NCI-H1092 (cell line): ENCODE measurements at places on chromosomes 6 and 20.

DNA sequence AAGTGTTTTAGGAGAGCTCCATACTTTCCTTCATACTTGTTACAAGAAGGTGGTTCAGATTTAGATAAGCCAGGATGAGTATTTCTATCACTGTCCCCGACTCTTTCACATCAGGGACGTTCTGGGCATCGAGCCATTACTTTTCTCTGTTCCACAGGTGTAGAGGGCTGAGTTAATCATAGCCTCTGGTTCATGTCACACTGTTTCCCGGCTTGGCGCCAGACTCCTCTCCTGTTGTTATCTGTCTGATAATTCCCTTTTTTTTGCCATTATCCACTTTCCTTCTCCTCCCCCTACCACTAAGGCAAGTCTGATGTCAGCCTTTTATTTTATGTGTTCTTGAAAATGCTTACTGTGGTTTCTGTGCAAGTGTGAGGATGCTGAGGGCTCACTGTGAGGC lies 593.4 kb downstream of the UTRN start:
- DNase-seq, result peak; percentile 3

- no peak for DNase-seq
These were observed 38.2 kb downstream of the NFYA start for GRCh38 chr6:41111017-41111416.

DNA sequence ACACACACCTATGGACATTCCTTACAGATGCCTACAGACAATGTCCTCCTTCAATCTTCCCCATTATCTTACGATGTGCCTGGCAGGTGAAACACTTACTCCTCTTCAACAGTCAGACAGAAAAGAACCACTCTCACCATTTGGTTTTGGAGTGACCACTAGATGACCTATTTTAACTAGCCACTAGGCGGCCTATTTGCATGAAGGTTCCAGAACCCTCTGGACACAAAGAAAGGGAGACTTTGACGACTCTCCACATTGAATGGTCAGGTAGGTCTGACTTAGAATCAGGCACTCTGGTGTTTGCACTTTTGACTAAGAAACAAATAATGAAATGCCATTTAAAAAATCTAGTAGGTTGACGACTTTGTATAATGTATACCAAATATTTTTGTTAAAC lies 42.0 kb downstream of the PNLDC1 start:
- no peak for DNase-seq

- peak; percentile 67 for DNase-seq
These were observed 454.3 kb downstream of the BTBD3 start for GRCh38 chr20:12371990-12372389.

DNA sequence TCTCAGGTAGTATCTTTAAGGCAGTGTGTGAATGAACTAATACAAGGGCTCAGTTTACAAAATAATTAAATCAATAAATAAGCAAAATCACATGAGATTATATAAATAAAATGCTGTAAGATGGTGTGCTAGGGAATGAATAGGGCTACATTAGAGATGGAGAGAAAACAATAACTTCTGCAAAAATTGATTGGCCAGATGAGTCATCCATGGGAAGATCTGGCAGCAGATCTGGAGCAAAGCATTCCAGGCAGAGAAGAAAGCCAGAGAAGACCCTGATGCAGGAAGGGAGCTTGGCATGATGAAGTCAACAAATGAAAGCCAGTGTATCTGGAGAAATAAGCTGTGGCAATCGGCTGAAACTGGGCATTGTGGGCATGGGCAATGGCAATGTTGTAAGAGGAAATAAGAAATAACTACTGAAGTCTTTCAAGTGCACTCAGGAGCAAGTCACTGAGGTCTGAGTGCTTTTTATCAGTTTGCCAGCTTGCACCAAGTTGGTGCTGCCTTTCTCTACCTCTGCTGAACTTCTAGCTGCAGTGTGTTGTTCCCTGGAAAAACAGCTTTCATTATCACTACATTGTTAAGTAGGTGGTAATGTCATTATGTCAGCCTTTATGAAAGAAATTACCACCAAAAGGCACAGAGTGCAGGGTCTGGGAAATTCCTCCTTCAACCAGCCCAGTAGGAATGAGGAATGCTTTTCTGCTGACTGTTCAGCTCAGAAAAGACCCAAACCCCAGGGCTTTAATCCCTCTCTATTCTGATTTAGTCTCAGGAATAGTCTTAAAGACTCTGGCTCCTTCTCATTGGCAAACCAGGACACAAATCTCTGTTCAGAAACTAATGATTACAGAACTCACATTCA lies 231.6 kb downstream of the HTR1B start:
- no peak for DNase-seq

DNA sequence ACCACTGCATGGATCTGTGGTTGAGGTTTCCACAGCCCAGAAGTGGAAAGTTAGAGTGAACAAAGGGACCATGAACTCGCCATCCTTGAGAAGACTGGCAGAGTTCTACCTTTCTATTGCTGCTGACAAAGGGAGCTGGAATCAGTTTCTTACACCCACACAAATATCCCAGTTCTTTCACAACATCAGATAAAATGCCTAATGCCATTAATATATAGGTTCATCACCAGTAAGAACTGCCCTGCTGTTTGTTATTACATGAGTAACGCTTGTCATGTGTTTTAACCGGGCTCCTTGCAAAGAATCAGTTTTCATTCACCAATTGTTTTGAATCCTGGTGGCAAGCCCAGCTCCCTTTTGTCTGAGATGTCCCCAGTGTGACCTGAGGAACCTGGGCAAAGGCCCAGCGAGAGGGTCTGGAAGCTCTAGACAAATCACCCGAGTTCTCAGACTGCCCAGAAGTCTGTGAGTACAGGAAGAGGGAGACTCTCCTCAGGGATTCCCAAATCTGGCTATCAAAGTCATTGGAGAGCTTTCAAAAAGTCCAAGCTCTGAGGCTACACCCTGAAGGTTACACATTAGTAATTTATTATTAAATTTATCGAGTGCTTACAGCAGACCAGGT lies 7.5 kb upstream of the CD164 start:
- no peak for DNase-seq

- DNase-seq, result no peak
These were observed 24.4 kb downstream of the PROCR start for GRCh38 chr20:35196313-35196712.

GRCh38 chr20:17172836-17173516 lies 53.9 kb upstream of the PCSK2 start:
- no peak for DNase-seq

GRCh38 chr20:41308290-41308711 lies 9.2 kb downstream of the ZHX3 start:
- DNase-seq, result no peak

DNA sequence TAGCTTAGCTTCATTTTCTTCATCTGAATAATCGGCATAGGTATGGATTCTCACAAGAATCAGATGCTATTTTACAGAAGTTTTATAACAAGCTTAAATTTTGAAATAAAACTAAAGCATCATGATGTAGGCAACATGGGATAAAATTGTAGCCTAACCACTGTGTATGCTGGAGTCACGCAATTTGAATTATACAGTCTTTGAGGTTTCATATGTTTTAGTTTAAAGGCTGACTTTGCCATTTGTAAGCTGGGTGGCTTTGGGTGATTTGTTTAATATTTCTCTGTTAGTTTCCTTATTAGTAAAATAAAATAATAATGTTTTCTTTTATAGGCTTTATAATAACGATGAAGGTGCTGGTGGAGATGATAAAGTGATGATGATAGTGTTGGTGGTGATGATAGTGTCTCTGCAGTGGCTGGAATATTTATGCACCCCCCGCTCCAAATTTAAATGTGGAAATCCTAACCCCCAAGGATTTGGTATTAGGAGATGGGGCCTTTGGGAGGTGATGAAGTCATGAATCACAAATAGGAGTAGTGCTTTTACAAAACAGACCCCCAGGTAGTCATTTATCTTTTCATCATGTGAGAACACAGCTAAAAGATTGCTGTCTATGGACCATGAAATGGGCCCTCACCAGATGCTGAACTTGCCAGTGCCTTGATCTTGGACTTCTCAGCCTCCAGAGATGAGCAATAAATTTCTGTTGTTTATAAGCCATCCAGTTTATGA lies 42.0 kb downstream of the DOK5 start:
- no peak for DNase-seq

- no peak for DNase-seq
These were observed at the start of gene SSTR4 for GRCh38 chr20:23034721-23035671. Gene SSTR4 (plus strand): TSS chr20:23035312. CDS start chr20:23035484, 172 bp downstream.

- no peak for DNase-seq
These were observed 253.7 kb upstream of the SUPT3H start for GRCh38 chr6:45631396-45631795.

GRCh38 chr6:5093231-5094015 lies 8.3 kb downstream of the PPP1R3G start:
- no peak for DNase-seq

DNA sequence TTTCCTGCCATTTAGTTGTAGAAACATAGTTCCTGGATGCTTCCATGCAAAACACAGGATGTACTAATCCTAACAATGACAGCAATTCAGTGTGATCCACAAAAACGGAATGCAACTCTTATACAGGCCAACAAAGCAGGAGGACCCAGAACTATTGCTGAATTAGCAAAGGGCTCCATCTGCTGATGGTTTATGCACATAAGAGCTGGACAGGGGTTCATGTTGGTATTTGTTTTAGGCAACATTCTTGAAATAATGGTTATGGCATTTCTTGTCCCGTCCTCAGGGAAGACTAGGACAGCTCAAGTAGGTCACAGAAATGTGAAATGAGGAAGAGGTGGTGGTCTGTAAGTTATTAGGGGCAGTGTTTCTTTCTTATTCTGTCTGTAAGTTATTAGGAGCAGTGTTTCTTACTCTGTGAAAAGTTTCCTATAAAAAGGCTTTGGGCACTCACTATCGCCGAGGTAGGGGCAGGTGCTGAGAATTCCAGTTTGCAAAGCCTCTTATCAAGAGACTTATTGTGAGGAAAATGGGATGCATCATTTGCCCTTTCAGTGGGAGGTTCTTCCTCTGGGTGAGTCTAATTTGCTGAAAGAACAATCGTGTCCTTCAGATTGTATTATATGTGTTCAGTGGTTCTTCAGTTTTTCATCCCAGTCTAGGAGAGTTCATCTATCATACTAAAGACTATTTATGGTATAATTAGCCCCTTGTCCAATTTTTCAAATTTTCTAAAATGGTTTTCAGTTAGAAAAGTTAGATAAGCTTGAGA lies 171.1 kb downstream of the MCHR2 start:
- DNase-seq, result peak; percentile 39

- no peak for DNase-seq
These were observed 75.9 kb upstream of the LOC128125822 start for GRCh38 chr6:63496361-63496804.

- DNase-seq, result no peak
These were observed 186.9 kb upstream of the SLC24A3 start for GRCh38 chr20:19025430-19026120.

DNA sequence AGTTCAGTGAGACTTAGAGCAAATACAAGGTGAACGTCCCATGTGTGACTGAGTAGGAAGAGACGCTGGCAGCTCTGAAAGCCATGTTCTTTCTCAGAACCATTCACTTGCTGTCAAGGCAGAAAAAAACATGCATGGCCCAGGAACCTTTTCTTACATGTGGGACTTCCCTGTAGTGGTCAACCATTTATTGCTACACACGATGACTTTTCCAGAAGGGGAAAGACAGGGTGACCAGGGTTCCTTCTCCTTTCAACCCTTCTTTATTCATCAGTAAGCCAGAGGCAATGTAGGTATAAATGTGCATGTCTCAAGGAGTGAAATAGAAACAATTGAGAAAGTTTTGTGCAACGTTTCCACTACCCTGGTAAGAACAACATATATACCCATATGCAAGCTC lies 189.0 kb downstream of the NFATC2 start:
- no peak for DNase-seq

GRCh38 chr6:53727748-53728147 lies 62.2 kb upstream of the KLHL31 start:
- DNase-seq, result no peak

- DNase-seq, result no peak
These were observed 88.0 kb downstream of the PRND start for GRCh38 chr20:4809707-4810106.

- no peak for DNase-seq
These were observed 455.8 kb upstream of the MAP3K7 start for GRCh38 chr6:91042656-91043055.

- DNase-seq, result no peak
These were observed 37.6 kb upstream of the SUPT3H start for GRCh38 chr6:45415315-45415714.

GRCh38 chr6:47440719-47441118 lies 36.9 kb upstream of the CD2AP start:
- DNase-seq, result no peak

GRCh38 chr20:17077030-17077429 lies 149.8 kb upstream of the PCSK2 start:
- peak; percentile 88 for DNase-seq

DNA sequence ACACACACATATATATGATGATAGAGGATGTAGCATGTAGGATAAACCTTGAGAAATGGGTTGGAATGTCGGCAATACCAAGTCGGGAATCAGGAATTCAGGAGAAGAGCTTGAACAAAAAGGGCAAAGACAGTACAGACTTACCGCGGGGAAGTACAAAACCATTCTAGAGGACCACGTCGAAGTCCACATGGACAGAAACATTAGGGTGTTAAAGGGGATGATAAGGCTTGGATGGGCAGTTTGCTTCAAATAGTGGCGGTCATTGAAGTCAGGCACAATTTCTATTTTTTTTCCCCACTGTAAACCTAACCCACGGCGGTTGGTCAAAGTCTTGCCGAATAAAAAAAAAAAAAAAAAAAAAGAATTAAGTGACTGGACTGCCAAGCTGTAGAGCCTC lies 766 bp upstream of the NUS1 start:
- no peak for DNase-seq

GRCh38 chr20:51140671-51141070 lies 117.8 kb upstream of the KCNG1 start:
- DNase-seq, result no peak

- DNase-seq, result no peak
These were observed 83.1 kb downstream of the PTCHD4 start for GRCh38 chr6:48027704-48028435.

GRCh38 chr6:30359276-30359675 lies 14.3 kb downstream of the RPP21 start:
- DNase-seq, result no peak

DNA sequence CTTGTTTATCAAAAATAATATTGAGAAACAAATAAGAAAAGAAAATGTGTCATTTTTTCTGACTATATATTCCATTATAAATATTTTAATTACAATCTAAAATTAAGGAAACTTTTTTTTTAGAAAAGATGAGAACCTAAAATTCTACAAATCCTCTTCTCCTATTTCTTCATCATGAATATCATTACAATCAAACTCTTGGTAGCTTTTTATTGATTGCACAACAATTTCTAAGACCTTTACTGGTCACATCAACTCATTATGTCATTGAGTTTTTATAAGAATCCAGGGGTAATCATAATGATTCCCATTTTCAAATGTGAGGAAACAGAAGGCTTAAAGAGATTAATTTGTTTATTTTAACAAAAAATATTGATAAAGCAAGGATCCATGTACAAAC lies 841.0 kb downstream of the FRK start:
- no peak for DNase-seq

- no peak for DNase-seq
These were observed 6.5 kb downstream of the DDR1 start for GRCh38 chr6:30890646-30891449.
